GM06990 (cell line): ENCODE measurements at places on chromosomes 16 and 17.

DNA sequence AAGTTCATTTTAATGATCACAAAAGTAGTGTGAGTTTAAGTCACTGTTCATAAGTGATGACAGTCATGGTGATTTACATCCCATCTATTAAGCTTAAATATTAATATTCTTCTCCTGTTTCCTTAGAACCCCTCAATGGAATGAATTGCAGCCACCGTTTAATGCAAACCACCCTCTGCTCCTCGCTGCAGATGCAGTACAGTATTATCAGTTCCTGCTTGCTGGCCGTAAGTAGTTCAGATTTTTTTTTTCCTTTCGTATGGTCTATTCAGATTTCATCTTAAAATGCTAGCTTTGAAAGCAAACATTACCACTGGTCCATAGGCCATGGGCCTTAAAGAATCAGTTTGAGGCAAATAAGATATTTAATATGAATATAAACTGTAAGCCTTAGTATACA, 359.0 kb upstream of the TBX2 start:
- no peak for DNase-seq

DNA sequence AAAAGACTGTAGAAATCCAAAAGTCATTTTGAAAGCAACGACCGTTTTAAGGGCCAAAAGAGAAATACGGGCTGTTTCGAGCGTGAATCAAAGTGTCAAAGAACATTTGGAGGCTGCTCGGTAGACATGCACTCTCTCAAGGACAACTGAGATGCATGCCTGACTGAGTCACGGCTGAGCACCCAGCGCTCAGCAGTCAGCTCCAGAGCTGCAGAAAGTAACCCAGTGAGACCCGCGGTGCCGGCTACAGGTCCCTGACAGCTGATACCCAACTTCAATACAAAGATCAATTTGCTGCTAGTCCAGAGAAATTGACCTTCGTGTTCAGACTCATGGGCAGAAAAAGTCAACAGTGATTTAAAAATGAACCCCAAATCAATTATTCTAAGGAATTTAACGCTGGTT, 214.9 kb downstream of the STX8 start:
- DNase-seq = no peak

DNA sequence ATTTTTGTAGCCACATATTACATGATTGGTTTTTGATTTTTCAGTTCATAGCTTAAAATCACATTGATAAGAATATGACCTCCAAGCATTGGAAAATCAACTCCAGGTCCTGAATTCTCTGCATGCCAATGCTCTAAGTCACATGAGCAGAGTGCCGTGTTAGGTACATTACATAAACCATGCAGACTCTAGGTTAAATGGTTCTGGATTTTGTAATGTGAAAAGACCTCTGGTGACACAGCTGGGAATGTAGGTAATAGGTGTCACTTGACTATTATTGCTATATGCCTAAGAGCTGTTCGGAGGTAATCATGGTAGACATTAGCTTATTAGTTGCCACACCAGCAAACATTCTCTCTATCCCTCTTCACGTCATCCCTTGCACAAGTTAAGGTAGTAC, 231.1 kb upstream of the SALL1 start:
- DNase-seq = no peak

DNA sequence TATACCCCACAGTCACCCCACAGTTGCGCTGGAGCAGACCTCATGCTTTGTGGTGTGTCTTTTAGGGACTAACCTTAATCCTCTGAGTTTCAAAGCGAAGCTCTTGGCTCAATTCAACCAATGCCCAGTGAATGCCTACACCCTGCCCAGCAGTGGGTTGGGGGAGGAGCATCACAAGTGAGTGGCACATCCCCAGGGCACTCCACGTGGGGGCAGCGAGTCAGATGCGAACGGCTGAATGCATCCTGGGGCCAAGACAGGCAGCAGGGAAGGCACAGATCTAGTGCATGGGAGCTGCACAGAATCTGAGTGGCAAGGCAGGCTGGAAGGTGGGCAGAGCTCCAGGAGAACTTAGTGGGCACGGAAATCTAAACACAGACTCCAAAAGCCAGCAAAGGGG, 39.2 kb downstream of the IFT140 start:
- no peak for DNase-seq

- DNase-seq = no peak
These were observed 7.2 kb downstream of the ATMIN start for GRCh38 chr16:81042821-81043220.

DNA sequence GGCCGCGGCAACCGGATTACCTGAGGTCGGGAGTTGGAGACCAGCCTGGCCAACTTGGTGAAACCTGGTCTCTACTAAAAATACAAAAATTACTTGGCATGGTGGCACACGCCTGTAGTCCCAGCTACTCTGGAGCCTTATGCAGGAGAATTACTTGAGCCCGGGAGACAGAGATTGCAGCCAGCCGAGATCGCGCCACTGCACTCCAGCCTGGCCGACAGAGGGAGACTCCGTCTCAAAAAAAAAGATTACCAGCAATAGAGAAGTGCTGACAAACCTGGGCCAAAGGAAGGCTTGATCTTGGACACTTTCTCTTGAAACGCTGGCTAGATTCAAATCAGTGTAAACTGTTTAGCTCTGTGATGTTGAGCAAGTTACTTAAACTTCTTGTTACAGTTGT, 4.3 kb downstream of the MT1H start:
- no peak for DNase-seq

- DNase-seq = no peak
These were observed 20.0 kb upstream of the ITGA2B start for GRCh38 chr17:44409309-44410028.

- DNase-seq = no peak
These were observed 191.8 kb downstream of the RBFOX1 start for GRCh38 chr16:7524419-7524818.

DNA sequence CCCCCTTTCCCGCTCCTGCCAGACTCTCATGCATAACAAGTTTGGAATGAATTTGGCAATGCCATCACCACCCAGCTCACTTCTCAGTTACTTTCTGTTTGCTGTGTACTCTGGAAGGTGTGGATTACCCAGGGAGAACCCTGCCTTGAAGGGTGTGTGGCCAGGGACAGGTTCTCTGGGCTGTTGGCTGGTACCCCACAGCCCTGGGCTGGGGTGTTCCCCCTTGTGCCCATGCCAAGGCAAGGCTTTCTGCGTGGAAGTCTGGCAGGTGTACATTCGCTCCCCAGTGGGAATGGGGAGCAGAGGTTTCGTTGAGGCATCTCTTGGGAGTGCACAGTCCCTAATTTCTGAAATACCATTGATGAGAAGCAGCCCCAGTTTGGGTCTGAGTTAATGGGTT, 187.7 kb downstream of the CCDC182 start:
- DNase-seq = no peak

DNA sequence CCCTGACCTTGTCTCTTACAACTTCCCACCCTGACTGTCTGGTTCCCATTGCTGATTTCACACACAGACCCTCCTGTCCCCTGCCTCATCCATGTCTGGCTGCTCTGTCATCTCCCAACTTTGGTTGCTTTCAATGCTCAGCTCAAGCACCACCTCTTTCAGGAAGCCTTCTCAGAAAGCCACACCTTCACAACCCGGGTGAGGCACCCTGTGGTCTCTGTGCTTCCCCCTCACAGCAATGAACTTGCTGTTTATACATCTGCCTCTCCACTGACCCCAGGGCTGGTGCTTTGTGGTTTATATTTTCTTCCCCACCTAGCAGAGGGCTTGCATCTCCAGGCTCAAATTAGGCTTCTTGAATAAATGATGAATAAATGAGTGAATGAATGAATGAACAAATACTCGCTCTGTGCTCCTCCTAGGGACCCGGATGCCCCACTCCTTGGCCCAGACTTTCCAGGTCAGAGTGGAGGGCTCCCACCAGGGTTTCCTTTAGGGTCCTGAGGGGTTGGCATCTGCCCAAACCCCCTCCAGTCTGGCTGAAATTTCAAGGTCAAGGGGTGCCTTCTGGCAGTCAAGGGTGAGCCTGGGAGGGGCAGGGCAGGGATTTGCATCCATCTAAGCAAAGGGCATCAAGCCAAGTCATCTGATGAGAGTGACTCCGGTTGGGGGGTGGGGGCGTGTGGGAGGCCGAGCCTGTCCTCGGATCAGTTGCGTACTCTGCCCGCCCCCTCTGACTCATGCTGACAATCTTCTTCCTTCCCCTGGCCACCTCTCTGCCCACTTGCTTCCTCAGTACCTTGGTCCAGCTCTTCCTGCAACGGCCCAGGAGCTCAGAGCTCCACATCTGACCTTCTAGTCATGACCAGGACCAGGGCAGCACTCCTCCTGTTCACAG, at the start of gene ITGAX:
Gene ITGAX (plus strand): TSS at position 783 of the 898 bp plus-strand sequence. CDS start 79 bp downstream, at position 862.
- peak; percentile 74 for DNase-seq

DNA sequence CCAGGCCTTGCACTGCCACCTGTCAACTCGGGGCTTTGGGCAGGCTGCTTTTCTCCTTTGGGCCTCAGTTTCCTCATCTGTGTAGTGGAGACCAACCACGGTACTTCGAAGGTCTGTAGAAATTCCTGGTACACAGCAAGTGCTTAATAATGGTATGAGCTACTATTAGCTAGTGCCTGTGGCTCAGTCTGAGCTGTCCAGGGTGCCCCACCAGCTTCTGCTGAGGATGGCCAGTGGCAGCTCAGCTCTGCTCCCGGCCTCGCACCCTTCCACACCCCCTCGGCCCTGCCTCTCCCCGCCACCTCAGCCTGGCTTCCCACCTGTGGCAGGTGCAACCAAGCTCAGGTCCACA, 26.2 kb upstream of the PLCG2 start:
- DNase-seq = no peak

DNA sequence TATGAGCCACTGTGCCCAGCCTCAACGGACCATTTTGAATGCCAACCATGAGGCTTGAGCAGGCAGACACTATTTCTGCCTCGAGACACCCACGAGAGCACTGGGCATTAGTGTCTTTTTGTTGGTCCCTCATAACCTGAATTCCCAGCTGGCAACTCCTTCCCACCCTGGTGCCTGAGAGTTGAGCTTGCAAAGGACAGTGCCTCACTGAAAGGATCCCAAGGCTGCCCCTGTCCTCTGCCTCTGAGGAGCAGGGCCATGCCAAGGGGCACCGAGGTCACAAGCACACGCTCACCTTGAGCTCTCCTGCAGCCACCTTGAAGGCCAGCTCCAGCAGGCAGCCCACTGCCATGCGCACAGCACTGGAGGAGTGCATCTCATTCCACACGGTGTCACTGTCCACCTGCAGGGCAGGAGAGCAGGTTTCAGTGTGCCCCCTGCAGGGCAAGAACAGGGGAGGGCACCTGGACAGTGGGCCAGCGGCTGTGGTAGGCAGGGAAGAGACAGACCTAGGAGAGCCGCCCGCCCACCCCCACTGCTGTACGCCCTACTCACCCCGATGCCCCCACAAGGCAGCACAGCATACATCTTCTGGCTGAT, 12.8 kb downstream of the G6PC3 start:
- no peak for DNase-seq

DNA sequence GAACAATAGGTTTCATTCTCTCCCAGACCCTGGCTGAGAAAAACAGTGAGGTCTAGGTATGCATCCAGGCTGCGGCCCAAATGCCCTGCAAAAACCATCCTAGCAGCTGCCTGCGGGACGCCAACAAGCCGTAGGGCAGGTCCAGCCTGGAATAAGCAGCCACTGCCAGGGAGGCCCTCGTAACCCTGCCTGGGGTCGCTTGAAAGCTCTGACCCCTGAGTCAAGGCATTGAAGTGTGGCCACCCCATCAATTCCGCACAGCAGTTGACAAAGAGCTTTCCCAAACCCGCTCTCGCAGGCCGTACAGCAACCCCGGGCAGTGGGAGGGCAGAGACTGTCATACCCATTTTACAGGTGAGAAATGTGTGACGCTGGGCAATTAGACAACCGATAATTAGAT, 11.1 kb downstream of the TRPV1 start:
- DNase-seq = no peak

DNA sequence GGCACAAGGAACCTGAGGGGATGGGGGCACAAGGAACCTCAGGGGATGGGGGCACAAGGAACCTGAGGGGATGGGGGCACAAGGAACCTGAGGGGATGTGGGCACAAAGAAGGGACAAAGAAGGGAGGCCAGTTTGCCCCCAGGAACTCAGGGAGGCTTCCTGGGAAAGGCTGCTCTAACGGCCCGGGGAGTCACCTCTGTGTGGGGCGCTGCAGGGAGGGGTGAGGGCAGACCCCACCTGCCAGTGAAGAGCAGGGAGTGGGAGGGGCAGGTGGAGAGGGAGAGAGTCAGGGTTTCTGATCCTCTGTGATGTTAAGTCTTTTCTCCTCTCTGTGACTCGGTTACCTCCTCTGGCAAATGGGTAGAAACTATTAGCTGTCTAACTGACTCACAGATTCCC, 57.7 kb downstream of the TIMM22 start:
- no peak for DNase-seq

DNA sequence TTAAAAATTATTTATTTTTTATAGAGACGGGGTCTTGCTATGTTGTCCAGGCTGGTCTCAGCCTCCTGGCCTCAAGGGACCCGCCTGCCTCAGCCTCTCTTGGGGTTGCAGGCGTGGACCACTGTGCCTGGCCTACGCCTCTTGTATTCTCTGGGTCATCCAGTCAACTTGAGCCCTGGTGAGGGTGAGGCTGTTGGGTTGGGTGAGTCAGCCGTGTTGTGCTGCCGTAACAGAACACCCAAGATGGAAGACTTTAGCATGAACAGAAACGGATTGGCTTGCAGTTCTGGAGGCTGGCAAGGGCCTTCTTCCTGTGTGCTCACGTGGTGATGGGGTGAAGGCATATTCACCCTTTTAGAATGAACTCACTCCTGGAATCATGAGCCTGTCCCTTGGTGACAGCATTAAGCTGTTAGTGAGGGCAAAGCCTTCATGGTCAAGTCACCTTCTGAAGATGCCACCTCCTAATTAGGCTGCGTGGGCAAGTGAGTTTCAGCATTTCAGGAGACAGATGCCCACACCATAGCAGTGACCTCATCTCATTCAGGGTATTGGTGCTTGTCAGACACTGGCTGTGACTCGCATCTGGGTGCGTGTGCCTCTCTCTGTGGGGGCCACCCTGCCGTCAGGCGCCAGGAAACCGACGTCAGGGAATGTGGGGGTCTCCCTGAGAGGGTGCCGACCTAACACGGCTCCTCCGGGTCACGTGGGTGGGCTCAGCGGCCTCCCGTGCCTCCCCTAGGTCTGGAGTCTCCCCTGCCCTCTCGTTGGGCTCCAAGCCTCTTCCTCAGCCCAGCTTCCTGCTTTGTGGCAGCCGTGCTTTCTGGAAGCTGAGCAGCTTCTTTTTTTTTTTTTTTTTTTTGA, 49.8 kb downstream of the WDR45B start:
- DNase-seq = no peak

DNA sequence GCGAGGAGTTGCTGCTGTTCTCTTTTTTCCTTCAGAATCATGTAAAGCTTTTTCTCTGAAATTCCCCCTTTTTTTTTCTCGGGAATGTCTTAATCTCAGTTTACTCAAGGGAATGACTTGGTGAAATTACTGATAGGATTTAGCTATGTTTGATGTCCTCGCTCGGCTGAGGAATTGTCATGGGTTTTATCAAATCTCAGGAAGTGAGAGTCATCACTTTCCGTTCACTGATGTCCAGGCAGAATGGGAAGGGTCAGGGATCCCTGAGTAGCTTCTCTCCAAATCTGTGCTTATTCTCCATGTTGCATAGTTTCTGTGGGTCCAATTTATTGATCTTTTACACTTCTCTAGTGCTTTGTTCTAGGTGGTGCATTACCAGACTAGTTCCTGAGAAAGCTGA, 6.3 kb downstream of the IGSF6 start:
- no peak for DNase-seq
